ENCODE measurements at places on chromosomes 3 and 15. TPM values are rescaled to one million over a fixed set of nuclear protein-coding genes. Genes with fewer than 3 reads are reported as not detected.

Gene SLC35A5
- total RNA-seq = 48.7 TPM

Gene SLC9C1
- 1.3 TPM for total RNA-seq

Gene IDH3A
- 39.2 TPM for total RNA-seq

Gene PAQR5
- 3.5 TPM for total RNA-seq
